ENCODE measurements at places on chromosomes 16 and 17. TPM values are rescaled to one million over a fixed set of nuclear protein-coding genes. Genes with fewer than 3 reads are reported as not detected.

Gene STARD3
- total RNA-seq = 41.7 TPM

Gene ZNF469
- 7.7 TPM for total RNA-seq

Gene AANAT
- 0.48 TPM for total RNA-seq

Gene ADAP2
- total RNA-seq = 3.5 TPM

Gene TMEM114
- not detected for total RNA-seq

Gene LPCAT2
- 5.9 TPM for total RNA-seq

Gene CD7
- 0.07 TPM for total RNA-seq

Gene MEAK7
- 45.4 TPM for total RNA-seq

Gene CCDC78
- total RNA-seq = 8.3 TPM

Gene RAB11FIP4
- 1.6 TPM for total RNA-seq

Gene LYRM1
- 33.2 TPM for total RNA-seq

Gene EPX
- not detected for total RNA-seq

Gene LRRC37A
- 0.79 TPM for total RNA-seq

Gene DRC3
- total RNA-seq = 1.9 TPM

Gene SP6
- total RNA-seq = 4.3 TPM

Data from A549 treated with Mapracorat at 1 μM for 4 hours (cell line).